ENCODE measurements at places on chromosomes 3 and 15.

DNA sequence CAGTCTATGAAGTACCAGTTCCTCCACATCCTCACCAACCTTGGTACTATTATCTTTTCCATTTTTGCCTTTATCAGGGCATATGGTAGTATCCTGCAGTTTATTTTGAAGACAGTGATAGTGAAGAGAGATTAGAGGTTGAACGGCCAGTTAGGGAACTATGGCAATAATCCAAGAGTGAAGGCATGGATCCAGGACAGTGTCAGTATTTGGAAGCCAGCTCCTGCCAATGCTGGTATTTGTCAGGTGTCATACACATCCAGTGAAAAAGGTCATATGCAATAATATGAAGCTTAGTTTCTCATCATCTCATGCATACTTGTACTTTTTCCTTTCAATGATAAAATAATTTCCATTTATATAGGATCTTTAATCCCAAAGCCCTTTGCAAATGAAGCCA is 56.8 kb upstream of the KCNMB2 start:
- no peak for DNase-seq

DNA sequence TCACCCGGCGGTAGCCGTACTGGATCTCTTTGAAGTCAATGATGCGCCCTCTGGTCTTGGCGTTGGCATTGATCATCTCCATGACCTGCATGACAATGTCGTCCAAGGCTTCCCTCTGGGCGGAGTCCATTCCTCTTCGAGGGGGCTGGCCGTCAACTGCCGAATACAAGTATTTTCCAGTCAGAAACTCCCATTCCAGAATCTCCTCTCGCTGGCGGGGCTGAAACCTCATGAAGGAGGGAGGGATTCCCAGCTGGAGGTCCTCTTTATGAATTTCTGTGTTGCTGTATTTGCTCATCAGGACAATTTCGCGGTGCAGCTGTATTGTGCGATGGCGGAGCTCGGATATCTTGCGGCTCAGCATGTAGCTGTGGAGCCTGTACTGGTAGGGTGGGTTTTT is 73.4 kb downstream of the CHSY1 start:
- no peak for DNase-seq

- DNase-seq: no peak
These were observed 5.3 kb upstream of the NCK1 start for GRCh38 chr3:136856665-136857064.

DNA sequence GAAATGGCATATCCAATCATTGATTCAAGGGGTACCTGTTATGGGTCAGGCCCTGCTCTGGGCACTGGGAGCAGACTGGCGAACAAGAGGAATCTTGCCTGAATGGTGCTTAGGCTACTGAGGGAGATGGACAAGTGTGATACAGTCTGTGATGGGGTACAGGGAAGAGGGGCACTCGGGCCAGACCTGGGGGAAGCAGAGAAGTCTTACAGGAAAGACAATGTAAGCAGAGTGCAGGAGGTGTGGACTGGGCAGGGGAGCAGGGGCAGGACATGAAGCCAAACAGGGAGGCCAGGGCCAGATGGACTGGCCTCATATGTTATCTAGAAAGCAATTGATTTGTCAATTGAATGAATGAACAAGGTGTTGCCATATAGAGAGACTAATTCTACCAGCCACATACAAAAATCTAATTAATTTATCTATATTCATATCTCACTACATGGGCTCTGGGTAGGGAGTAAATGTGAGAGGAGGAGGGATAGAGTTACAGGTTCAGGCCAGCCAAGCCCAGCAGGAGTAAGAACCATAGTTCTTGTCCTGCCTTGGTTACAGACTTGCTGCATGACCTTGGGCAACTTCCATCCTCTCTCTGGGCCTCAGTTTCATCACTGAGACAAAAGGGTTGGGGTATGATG is 3.6 kb upstream of the IGDCC4 start:
- DNase-seq: no peak

DNA sequence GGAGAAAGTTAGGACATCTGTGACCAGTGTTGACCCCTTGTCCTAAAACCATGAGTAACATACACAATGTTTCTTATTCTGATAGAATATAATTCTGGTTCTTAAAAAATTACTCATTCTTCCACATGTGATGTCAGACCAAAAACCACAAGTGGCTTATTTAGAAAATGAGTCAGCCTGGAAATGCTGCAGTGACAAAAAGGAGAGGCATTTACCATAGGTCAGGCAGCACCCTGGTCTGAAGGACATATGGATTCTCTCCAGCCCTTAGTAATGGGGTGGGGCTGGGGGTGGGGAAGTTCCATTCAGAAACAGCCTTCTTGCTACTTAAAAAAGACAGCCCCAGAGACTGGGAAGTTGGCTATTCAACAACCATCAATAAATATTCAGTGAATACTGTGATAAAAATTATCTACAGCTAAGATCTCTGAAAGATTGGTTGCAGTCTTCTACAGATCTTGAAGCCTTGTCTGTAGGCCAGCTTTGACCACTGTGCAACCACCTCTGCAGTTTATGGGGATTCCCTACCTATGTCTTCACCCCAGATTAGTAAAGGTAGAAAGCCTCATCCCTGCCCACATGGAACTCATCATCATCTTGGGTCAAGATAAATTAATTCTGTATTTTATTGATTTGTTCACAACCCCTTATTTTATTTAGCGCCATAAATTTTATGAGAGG is 34.9 kb upstream of the TIMP4 start:
- DNase-seq: peak; percentile 69

DNA sequence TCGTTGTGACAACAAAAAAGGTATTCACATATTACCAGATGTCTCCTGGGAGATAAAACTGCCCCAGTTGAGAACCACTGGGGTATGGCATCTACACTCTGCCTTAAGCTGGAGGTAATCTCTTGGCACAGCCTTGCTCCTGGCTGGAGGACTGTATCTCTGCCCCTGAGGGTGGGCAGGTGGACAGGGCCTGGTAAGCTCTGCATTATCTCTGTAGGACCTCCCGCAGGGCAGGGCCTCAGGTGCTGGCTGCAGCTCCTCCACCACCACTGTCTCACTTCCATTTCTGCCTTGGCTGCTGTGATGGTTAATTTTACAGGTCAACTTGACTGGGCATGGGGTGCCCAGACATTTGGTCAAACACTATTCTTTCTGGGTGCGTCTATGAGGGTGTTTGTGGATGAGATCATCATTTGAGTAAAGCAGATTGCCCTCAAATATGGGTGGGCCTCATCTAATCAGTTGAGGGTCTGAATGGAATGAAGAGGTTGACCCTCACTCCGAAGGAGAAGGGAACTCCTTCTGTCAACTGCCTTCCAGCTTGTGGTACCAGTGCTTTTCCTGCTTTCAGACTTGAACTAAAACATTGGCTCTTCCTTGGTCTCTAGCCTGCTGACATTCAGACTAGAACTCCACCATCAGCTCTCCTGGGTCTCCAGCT is 9.8 kb upstream of the RHCG start:
- peak; percentile 21 for DNase-seq
